ENCODE measurements at places on chromosomes 1 and 21.

DNA sequence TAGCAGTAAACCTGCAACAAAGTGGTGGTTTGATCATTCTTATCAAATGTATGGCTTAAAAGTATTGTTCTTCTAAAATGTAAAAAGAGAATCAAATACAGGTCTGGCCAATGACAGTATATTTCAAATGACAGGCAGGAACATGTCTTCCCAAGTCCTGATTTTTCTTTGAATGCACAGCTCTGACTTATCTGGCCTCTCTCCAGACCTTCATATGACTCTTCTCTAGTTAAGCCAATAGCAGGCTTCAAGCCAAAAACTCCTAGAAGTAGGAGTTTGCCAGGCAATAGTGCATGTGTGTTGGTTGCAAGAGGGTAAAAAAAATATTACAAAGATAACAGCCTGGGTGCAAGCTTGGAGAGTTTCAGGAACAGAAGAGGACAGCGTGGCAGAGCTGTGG is 345.5 kb downstream of the SMYD3 start:
- DNase-seq, result no peak

- DNase-seq, result no peak
These were observed 45.8 kb downstream of the FAM78B start for GRCh38 chr1:166121010-166121409.

DNA sequence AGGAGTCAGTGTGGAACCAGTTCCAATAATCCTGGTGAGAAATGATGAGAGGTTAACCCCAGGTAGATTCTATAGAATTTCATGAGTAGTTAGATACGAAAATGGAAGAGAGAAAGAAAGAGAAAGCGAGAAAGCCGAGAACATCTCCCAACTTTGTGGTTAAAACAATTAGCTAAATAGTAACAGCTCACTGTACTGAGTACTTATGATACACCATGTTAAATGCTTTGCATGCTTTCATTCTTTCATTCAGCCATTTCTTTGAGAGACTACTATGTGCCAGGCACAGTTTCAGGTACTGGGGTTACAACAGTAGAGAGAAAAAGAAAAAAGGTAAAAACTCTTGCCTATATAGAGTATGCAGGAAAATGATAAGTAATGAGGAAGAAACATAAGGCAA is 109.7 kb upstream of the SYT6 start:
- DNase-seq, result no peak

DNA sequence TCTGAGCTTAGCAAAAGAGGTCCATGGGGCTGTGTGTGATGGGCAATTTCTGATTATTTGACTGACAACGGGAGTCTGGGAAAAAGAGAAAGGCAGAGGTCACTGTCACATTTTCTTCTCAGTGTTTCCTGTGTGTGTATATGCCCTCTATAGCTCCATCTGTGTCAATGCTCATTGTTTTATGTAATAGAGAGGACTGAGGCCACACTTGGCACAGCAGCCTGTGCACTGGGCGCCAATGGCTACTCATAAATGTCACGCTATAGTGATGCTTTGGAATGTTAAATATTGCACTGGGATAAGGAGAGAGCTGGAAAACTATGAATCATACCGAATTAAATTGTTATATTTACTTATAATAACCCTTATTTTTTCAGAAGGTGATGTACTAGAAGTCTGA is 365.4 kb downstream of the NEGR1 start:
- no peak for DNase-seq

DNA sequence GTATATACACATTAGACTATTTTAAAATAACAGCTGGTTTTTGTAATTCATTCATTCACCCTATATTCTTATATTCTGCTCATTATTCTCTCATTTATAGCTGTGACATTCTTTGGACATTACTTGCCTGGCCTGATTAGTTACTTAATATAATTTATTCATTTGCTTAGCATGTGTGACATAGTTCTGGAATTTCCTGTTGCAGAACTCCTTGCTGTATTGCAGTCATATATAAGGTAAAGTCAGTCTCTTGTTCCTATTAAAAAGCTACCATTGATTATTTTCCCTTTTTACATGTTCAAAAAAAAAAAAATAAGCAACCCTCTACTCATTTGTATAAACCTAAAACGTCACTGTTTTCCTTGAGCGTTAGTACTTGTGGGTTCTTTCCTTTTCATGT is 23.9 kb downstream of the GNAT2 start:
- no peak for DNase-seq

DNA sequence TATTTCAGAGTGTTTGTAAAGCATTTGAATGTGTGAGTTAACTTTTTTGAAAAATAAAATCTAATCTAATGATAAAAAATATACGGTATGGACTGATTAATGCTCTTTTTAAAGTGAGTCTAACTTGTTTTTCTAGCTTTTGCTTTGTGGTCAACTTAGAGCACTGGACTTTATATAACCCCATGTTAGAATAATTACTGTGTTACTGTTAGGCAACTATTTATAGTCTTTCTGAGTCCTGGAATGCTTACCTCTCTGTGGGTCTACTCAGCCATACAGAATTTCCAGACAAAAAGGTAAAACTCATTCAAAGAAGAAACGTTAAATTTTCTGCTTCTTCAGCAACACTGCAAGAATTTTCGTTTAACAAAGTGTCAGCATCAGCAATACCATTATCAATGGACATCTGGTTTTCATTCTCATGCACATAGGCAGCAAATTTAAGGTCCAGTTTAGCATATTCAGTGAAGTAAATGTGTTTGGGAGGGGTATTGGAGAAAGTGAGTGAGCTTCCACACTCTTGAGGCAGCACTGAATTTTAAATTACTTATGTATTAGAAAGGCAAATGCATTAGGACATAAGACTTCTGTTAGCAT is 664.7 kb upstream of the NEGR1 start:
- no peak for DNase-seq

- no peak for DNase-seq
These were observed 456.2 kb downstream of the KCNT2 start for GRCh38 chr1:196152086-196152485.

DNA sequence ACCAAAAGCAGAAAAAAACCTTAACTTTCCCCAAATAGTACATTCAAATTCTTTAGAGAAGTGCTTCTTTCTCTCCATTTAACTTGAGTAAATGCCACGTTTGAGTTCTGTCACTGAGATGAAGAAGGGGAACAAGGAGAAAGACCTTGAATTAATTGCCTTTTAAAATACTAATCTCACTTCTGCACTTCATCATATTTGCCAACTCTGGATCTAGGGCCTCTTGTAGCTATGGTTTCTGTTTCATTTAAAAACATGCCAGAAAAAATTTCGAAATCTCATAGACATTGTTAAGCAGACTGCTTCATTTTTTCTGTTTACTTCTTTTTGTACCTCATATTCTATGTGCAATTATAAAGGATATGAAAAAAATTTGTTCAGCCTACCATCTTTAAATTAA is 24.6 kb downstream of the MIXL1 start:
- no peak for DNase-seq

DNA sequence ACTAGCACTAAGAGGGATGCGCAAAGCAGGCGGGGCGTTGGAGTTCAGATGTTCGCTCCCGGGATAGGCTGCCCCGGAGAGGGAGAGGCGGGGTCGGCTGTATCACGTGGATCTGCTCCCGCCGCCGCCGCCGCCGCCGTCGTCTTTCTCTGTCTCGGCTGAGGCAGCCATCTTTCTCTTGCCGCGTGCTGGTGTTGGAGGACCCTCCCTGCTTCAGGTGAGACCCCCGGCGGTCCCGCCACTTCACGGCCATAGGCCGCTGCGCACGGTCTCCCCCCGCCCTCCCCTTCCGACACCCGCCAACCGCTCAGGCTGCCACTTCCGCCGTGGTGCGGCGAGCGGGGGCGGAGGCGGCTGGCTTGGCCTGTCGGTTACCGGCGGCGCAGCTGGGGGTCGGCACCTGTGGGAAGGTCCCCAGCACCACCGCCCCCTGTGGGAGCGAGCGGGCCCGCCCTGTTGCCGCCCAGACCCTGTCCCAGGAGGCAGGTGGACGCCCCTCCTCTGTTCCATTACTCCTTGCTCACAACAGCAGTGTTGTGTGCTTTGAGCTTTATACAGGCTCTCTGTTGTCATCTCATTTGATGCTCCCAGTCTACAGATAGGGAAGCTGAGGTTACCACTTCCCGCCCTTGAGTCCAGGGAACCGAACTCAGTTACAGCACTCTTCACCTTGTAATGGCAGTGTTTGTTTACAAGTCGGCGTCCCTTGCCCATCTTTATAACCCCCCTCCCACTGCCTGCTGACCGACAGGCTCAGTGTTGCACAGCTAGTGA is at the start of gene BTF3L4:
BTF3L4 (plus strand) TSS at position 133 of the 774 bp plus-strand sequence. CDS start 3,553 bp downstream, outside the sequence.
- peak; percentile 94 for DNase-seq

DNA sequence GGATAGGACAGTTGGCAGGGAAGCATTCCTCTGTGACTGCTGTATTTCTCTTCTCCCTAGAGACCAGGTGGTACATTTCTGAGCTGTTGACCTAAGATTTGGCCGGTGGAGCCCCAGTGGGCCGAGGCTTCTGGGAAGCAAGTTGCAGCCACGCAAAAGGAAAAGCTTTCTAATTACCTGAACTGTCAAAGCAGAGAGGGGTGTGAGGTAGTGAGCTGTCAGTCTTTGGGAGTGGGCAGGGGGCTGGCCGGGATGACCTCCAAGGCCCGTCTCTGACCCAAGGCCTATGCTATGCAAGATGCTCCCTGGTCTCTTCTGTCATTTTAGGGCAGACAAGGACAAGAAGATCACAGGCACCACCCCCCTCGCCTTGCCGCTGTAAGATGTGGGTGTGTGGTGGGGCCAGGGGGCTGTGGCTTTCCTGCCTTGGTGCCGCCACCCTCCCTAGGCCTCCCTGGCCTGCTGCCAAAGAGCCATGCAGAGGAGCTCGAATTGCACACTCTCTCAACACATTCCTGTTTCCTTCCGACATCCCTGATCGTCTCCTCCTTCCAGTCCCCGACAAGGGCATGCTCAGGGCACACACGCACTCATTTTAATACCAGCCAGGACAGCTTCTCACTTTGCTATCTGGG is 7.7 kb downstream of the PADI1 start:
- DNase-seq, result peak; percentile 83

GRCh38 chr1:101301446-101302057 is 64.7 kb downstream of the S1PR1 start:
- no peak for DNase-seq

DNA sequence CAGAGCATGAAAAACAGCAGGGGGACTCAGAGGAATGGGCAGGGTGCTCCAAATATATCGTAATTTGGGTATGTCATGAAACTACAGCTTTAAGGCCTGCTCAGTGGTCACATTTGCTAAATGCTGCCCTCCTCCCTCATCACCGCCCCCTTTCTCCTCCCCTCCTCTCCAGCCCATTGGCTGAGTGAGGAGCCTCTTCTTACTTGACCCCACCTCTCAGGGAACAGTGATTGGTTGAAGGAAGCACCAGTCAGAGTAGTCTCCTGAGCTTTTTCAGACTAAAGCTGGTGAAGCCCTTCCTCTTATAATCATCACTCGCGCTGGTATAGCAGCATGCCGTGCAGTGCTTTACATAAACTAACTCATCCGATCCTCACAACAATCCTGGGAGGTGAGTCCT is 10.0 kb upstream of the TTC39A start:
- no peak for DNase-seq

DNA sequence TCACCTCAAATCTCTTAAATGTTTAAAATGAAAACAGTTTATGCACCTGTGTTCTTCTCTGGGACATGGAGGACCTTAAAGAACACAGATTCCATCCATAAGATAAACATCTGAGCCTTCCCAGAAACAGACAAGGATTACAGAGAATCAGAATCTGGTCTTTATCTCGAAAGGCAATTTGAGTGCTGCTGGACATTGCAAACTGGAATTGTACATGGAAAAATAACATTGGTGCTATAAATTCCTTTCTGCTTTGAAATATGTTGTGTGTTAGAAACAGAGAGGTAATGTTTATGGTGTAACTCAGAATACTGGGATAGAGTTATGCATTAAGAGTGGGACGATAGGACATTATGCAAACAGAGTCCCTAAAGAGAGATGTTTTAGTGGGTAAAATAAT is 6.6 kb upstream of the DDR2 start:
- no peak for DNase-seq

DNA sequence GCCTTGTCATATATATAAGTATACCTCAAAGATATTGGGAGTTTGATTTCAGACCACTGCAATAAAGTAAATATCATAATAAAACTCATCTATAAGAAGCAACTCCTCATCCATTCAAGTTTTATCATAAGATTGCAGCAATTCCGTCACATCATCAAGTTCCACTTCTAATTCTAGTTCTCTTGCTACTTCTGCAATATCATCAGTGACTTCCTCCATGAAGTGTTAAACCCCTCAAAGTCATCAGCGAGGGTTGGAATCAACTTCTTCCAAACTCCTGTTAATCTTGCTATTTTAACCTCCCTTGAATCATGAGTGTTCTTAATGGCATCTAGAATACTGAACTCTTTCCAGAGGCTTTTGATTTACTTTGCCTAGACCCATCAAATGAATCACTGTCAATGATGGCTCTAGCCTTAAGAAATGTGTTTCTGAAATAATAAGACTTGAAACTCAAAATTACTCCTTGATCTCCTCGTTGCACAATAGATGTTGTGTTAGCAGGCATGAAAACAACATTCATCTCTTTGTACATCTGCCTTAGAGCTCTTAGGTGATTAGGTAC is 88.3 kb downstream of the RPE65 start:
- DNase-seq, result no peak

GRCh38 chr1:203424861-203425662 is 50.5 kb upstream of the PRELP start:
- DNase-seq, result no peak

- DNase-seq, result no peak
These were observed 291.8 kb downstream of the CHRM3 start for GRCh38 chr1:239678181-239678580.

- DNase-seq, result no peak
These were observed 514.9 kb upstream of the PKN2 start for GRCh38 chr1:88169139-88169538.

DNA sequence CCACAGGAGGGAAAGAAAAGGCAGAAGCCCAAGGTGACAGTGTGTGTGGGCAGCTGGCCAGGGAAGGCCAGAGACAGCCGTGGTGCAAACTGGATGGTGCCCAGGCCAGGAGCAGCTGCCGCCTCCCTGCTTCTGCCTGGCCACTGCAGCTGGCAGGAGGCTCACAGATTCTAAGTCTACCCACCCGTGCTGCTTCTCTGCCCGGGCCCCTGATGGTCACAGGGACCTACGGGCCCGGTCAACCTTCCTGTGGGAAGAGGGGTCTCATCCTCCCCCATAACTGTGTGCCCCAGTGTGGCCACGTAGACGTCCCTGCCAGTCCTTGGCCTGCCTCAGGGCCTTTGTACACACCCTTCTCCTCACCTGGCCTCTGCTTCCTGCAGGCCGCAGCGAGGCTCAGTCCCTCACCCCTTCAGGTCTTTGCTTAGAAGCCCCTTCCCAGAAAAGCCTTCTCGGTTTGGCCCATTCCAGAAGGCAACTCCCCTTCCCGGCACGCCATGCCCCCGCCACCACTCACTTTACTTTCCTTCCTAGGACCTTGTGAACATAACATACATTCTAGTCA is 192.6 kb upstream of the AJAP1 start:
- no peak for DNase-seq

GRCh38 chr21:24899138-24899537 is 708.1 kb downstream of the MRPL39 start:
- DNase-seq, result no peak

DNA sequence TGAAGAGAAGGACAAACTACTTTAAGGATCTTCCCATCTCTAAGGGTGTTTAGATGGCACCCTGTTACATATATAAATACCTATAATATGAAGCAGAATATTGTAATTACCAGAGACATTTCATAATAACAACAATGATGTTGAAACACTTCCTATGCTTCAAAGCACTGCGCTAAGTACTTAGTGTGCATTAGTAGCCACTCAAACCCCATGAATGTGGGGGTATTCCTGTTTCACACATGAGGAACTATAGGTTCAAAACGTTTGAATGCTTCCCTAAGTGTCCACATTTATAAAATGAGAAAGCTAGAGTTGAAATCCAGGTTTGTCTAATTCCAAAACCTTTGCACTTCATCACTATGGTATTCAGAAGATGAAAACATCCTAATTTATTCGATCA is 18.5 kb upstream of the OR10J5 start:
- no peak for DNase-seq
